ENCODE measurements at places on chromosomes 2 and 18.
A peak's percentile ranks its signal among the peaks of the same experiment; 100 is the strongest.

GRCh38 chr2:42223855-42224268 lies 54.7 kb downstream of the EML4 start:
- no peak for DNase-seq

- no peak for DNase-seq
Measured at GRCh38 chr2:101362316-101362715, 25.0 kb downstream of the CREG2 start.

DNA sequence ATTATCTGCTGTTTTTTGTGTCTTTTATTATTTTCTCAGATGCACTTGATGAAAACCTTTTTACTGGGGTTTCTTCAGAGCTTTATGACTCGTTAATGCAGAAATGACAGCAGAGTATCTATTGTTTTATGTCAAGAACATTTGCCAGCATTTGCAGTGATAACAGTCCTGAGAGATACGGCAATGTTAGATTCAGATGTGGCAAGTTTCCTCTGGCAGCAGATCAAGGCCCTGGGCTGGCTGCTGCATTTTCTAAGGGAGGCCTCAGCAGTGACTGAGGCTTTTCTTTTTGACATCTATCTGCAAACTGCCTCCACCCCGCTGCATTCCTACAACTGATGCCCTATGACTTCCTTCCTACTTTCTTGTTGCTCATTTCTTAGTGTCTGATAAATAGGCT lies 40.2 kb downstream of the EFEMP1 start:
- no peak for DNase-seq

DNA sequence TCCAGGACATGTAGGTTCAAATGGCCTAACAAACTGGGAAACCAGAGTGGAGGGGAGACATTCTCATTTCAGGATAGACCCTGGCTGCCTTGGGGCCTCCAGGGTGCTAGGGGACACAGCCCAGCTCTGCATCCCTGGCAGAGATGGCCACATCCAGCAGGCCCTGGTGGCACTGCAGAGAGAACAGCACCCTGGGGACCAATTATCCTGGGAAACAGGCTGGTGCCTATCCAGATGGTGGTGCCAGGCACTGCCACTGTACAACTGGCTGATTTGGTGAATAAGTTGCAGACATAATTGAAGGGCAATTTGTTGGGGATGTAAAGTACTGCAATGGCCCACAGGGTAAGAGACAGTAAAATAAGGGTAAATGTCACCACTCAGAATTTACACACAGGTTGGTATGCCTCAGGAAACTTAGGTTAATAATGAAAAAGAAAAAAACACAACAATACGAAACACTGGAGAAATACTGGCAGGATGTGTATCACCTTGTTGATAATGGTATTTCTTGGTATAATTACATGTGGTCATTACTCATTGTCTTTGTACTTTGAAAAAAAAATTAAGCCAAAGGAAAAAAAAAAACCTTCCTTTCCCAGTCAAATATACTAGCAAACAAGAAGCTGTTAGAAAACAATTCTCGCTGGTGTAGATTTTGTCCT lies 12.8 kb upstream of the SFTPB start:
- no peak for DNase-seq

GRCh38 chr2:232927793-232928550 lies 57.9 kb downstream of the SNORC start:
- no peak for DNase-seq

- peak; percentile 68 for DNase-seq
Measured at GRCh38 chr2:127067620-127068350, 39.2 kb downstream of the BIN1 start.

DNA sequence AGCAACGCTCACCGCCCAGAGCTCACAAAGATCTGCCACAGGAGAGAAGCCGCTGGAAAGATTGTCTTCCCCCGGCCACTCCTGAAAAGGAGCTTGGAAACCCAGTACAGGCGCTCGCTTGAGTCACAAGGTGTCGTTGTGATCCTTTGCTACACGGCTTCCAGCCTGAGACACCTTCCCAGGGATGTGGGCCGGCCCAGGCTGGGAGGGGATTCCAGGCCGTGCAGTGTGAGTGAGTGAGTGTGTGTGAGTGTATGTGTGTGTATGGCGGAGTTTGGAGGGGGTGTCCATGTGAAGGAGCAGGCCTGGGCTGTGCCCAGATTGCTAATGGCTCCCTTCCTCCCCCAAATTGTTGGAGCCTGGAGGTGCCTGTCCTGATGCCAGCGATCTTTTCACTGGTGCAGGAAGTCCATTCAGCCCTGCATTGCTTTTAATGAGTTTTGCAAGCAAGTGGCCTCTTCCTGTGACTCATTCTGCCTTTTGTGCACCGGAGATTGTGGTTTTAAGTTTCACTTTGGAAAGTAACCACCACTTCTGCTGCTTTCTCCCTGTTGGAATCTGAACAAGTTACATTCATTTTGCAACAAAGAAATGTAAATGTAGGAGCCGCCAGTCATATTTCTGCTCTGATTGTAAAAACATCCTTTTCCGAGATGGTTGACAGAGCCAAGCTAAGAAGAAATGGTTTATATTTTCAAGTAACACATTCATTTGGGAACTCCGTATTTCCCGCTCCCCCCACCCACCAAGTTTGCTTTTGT lies 83.7 kb downstream of the LPIN1 start:
- peak; percentile 98 for DNase-seq

- DNase-seq, result no peak
Measured at GRCh38 chr2:27664622-27665363, 1.1 kb downstream of the SLC4A1AP start.

DNA sequence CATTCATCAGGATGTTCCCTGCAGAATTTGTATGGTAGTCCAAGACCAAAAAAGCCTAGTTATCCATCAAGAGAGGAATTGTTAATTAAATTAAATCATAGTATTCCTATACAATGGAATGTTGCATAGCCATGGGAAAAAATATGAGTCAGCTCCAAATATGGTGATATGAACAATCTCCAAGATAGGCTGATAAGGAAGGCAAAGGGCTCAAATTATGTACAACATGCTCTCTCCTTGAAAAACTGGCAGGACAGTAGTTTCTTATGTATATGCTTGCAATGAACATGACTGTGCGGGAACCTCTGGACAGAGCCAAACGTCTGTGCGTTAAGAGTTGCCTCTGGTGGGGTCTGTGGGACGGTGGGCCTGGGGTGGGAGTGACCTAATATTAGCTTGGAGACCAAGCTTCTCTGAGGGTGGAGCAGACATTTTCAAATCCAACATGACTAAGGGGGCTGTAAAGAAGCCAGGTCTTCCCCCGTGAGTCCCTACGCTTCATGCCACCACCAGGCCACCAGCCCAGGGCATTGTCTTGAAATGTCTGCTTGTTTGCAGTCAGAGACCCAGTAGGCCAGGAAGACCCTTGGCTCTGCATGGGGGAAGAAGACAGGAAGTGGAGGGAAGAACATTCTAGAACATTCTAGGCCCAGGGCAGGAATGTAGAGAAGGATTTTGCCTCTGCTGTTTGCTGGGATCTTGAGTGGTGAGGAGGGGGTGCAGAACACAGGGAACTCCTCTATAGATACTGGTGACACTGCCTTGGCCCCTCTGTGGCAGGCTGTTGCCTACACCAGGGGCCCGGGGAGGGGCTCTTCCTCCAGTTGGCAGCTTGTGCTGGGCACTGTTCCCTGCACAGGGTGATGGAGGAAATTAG lies 244.0 kb upstream of the HS6ST1 start:
- no peak for DNase-seq

- DNase-seq, result no peak
Measured at GRCh38 chr2:39584283-39584965, 81.3 kb upstream of the TMEM178A start.

GRCh38 chr2:44759823-44760222 lies 181.7 kb upstream of the SIX3 start:
- no peak for DNase-seq

DNA sequence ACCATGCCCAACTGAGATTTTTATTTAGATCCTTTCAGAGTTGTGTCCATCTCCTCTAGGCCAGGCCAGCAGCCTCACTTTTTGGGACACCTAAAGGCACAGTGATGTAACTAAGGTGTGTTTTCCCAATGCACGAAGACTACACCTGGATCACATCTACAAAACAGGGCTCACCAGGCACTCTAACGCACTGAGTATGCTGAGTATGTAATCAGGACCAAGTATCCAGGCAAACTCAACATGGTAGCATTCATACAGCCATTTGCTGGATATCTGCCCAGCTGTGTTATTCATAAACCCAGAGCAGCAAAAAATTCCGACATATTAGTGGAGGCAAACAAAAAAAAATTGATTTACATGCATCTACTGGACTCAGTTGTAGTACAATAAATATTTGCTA lies 33.8 kb downstream of the LPIN2 start:
- no peak for DNase-seq

- DNase-seq, result no peak
Measured at GRCh38 chr2:100742277-100743254, 77.4 kb upstream of the NPAS2 start.

GRCh38 chr2:166610913-166611305 lies 116.9 kb upstream of the SCN7A start:
- no peak for DNase-seq

- DNase-seq, result no peak
Measured at GRCh38 chr2:9820020-9820973, 23.0 kb upstream of the TAF1B start.

GRCh38 chr2:230018153-230018552 lies 50.6 kb downstream of the SLC16A14 start:
- DNase-seq, result no peak

GRCh38 chr2:233811087-233811486 lies 33.0 kb downstream of the MROH2A start:
- DNase-seq, result no peak

- DNase-seq, result no peak
Measured at GRCh38 chr2:60847854-60848253, 33.5 kb upstream of the REL start.

- no peak for DNase-seq
Measured at GRCh38 chr2:96099861-96100798, 16.2 kb downstream of the ADRA2B start.

- peak; percentile 14 for DNase-seq
Measured at GRCh38 chr2:206521115-206521514, 77.8 kb downstream of the ADAM23 start.

DNA sequence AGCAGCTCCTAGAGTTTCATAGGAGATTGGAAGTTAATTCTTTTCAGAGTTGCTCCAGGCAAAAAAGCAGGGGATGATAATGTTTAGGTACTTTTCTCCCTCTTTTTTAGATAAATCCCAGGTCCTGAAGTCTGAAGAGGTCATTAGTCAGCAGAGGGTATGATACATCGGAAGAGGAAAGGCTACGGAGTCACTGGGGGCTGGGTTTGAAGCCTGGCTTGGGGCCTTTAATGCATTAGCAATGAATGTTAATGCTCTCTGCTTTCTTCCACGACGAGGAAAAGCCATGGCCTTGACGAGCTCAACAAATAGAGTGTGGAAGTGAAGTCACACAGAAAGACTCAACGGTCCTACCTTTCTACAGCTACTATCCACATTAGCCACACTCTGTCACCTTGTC lies 235.1 kb downstream of the NCKAP5 start:
- no peak for DNase-seq

- peak; percentile 72 for DNase-seq
Measured at GRCh38 chr2:128654408-128654807, 335.7 kb upstream of the HS6ST1 start.

DNA sequence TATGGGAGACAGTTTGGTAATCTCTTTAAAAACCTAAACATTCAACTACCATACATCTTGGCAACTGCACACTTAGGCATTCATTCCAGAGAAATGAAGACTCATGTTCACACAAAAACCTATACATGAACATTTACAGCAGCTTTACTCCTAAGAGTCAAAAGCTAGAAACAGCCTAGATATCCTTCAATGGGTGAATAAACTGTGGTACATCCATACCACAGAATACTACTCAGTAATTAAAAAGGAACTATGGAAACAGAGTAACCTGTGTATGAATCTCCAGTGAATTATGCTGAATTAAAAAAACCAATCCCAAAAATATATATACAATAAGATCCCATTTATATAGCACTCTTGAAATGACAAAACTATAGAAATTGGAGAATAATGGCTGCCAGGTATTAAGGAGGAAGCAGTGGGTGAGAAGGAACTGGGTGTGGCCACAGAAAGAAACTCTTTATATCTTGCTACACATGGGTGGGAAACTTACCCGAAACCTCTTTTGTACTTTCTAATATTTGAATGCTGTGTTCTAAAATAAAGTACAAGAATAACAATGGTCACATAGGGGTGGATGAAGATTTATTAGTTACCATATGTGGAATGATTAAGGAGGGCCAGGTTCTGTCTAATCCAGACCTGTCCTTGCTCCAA lies 13.7 kb downstream of the SESTD1 start:
- DNase-seq, result no peak

GRCh38 chr2:23617811-23618215 lies 232.8 kb downstream of the KLHL29 start:
- DNase-seq, result no peak

- no peak for DNase-seq
Measured at GRCh38 chr18:54327818-54328217, 29.8 kb downstream of the STARD6 start.

DNA sequence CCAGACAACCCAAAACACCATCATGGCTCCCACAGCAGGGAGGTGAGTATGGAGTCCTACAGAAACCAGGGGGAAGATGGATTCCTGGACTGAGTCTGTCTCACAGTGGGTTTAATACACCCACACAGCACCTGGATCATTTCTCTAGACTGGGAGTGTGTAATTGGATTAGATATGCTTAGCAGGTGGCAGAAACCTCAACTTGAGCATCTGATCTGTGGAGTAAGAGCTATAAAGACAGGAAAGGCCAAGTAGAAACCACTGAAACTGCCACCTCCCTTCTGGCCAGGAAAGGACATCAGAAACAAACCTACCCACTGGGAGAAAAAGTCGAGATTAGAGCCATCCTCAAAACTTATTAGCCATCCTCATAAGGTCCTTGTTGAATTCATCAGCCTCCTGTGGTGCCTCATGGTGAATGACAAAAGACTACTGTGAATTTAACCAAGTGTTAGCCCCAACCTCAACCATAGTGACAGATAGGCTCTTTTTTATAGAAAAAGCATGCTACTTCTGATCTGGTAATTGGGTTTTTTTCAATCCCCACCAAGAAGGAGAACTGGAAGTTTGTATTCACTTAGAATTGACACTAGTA lies 28.1 kb upstream of the CHST9 start:
- no peak for DNase-seq

DNA sequence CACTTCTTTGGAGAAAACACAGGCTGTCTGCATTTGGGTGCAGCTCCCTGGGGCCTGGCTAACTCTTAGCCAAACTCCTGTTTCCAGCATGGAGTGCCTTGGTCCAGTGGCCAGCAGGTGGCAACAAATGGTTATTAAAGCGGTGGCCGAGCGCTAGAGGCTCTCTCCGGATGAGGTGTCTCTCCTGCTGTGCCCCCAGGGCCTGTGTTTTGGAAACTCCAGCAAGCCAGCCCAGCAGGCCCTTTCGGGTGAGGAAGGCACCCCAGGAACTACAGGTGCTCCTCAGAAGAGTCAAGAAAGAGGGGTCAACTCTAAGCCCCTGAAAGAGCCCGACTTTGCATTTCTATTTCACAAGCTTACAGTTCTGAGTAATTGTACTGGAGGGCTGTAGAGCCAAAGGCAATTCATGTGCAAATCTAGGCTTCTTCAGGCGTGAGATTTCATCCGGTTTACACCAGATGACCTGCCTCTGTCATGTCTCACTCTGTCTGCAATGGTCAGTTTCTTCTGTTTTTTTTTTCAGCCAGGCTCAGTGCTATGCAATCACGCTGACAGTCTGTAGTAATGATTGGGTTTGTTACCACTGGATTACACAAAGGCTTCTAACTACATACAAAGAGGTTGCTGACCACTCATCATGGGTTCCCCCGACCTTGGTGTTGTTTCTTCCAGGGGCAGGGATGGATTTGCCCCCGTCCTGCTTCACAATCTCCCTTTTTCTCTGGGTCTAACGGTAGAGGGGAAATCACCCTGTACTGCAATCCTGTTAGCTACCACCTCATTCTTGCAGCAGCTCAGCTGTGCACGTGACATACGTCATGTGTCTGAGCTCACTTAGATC lies 7.6 kb upstream of the CHRNA1 start:
- peak; percentile 58 for DNase-seq

GRCh38 chr2:48824116-48824515 lies 68.6 kb upstream of the LHCGR start:
- DNase-seq, result no peak

Measured in common myeloid progenitor, CD34-positive (primary cell).